ENCODE measurements at places on chromosomes 1 and 21.

GRCh38 chr1:12034381-12034801 is 15.1 kb downstream of the MIIP start:
- DNase-seq: no peak

GRCh38 chr21:33767236-33767635 is 124.9 kb downstream of the ITSN1 start:
- no peak for DNase-seq

GRCh38 chr1:220873868-220874655 is 5.2 kb upstream of the HLX start:
- no peak for DNase-seq

- no peak for DNase-seq
Observed at GRCh38 chr1:100769906-100770646, 50.5 kb downstream of the VCAM1 start.

GRCh38 chr1:8251635-8252034 is 66.3 kb upstream of the SLC45A1 start:
- no peak for DNase-seq
